Large intestine (tissue), 12 donors: ENCODE measurements at places on chromosomes 6 and 20. TPM values are rescaled to one million over a fixed set of nuclear protein-coding genes. Genes with fewer than 3 reads are reported as not detected.

- peak within 1 kb of the TSS; percentile 99 for H3K27ac ChIP-seq
- peaks cover 30% of the 10 kb centered on the region for H3K4me1 ChIP-seq
- H3K27me3 ChIP-seq: no peaks in the 10 kb centered on the region
- H3K36me3 ChIP-seq: no peaks in the 10 kb centered on the region
Measured at GRCh38 chr6:7107578-7108195, at the start of gene RREB1. Gene RREB1, plus strand, starts transcription at chr6:7107961. Its CDS starts 73,951 bp downstream, at chr6:7181912.

WFDC5 gene
- not detected for polyA plus RNA-seq

NRN1 gene
- 4.0 TPM for polyA plus RNA-seq

DNA sequence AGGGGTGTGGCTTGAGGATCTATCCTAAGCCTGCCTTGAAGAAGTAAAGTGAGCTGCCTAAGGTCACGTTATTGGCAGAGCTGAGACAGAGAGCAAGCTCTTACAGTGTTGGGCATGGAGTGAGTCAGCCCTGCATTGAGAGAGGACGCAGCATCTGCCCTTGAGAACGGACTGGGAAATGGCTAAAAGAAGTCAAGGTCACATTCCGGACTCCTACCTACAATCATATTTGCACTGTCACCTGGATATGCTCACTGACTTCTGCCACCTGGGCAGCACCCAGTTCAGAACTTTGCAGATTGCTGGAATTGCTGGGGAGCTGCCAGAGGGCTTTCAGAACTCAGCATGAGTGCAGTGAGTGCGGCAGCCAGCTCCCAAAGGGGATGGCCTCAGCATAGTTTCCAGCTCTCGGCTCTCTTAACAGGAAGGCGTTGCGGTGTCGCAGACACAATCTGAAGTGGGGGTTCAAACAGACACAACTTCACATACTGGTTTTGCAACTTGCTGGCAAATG lies 199.3 kb upstream of the SGK1 start:
- H3K36me3 ChIP-seq: no peaks in the 10 kb centered on the region
- H3K4me3 ChIP-seq: no peak overlapping the region
- peak; percentile 29 for DNase-seq
- H3K27me3 ChIP-seq: no peaks in the 10 kb centered on the region
- H3K4me1 ChIP-seq: peaks cover 5% of the 10 kb centered on the region
- peak overlapping the region; percentile 2 for H3K27ac ChIP-seq

- H3K4me3 ChIP-seq: no peak overlapping the region
- no peaks in the 10 kb centered on the region for H3K27me3 ChIP-seq
- DNase-seq: no peak
Measured at GRCh38 chr20:14801591-14802325, 464.3 kb upstream of the FLRT3 start.

DNA sequence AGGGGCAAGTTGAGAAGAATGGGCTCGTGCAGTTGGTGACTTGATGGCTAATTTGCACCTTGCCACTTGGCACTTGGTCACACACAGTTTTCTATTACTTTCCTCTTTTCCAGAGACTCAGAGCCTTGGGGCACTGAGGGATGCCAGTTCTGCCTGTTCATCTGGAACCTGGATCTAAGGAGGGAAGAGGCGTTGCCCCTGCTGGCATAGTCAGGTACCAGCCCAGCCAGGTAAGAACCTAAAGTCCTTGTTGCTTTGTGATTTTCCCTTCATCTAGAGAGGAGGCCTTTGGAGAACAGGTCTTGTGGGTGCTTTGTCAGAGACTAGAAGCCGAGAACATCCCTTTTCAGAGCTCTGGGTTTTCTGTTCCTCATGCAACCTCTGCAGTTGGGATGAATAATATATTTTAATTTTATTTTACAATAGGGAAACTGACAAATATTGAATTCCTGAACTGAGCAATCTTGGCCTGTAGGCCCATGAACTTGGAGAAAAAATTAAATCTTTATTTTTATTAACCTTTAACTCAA lies 11.4 kb downstream of the SYTL3 start:
- no peaks in the 10 kb centered on the region for H3K36me3 ChIP-seq
- H3K27me3 ChIP-seq: no peaks in the 10 kb centered on the region
- H3K27ac ChIP-seq: no peak overlapping the region
- no peak for DNase-seq
